Adrenal gland (tissue), 19 donors: ENCODE measurements at places on chromosomes 7 and 10. TPM values are rescaled to one million over a fixed set of nuclear protein-coding genes. Genes with fewer than 3 reads are reported as not detected.

LMOD2 gene
- not detected for total RNA-seq

GRCh38 chr10:70191972-70192305 lies 21.6 kb upstream of the SAR1A start:
- no peak for DNase-seq

DNA sequence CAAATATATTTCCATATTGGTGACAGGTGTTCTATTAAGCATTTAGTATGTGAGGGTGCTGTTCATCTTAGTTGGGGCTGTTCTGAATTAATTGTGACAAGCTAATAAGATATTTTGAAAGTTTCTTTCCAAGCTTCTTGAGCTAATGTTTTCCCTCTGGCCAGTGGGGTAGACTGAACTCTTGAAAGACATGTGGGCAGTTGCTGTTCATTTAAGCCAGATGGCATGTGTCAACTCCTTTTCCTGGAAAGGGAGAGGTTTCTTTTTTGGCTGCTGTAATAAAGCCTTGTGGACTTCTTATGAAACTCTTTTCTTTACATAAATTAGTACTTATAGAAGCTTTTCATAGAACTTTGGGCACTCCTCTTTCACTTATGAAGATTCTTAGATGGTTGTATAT lies 21.7 kb downstream of the RAB18 start:
- no peak for DNase-seq

WNT2 gene
- total RNA-seq, result not detected

CNPY1 gene
- not detected for total RNA-seq

NUTM2A gene
- total RNA-seq, result 2.4 TPM

DNA sequence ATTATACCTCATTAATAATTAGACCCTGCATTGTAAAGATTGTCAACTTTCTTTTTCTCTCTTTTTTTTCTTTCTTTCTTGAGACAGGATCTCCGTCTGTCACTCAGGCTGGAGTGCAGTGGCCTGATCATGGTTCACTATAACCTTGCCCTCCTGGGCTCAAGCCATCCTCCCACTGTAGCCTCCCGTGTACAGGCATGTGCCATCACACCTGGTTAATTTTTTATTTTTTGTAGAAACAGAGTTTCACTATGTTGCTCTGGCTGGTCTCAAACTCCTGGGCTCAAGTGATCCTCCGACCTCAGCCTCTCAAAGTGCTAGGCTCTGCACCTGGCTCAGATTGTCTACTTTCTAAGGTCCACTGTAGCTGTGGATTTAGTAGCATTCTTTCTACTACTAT lies 50.7 kb downstream of the MDFIC start:
- DNase-seq, result no peak
